Activated CD8-positive, alpha-beta T cell treated with anti-CD3 and anti-CD28 coated beads for 36 hours (primary cell): ENCODE measurements at places on chromosomes 11 and 22.
A peak's percentile ranks its signal among the peaks of the same experiment; 100 is the strongest.

DNA sequence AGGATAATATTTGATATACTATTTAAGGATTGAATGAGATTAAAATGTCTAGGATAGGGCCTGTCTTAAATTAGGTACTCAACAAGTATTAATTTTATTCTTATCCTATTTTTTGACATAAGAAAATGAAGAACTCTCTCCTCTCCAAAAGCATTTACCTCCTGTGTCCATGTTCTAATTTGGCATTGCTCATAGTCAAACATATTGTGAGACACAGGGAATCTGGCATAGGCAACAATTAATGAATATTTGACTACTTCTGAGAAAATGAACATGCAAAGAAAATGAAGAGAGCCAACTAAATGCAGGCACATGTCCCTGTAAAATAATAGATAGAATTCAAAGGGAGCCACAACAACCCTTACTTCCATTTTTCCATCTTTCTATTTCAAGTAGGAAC, 198.5 kb upstream of the C11orf87 start:
- DNase-seq = no peak

- DNase-seq = no peak
Observed at GRCh38 chr11:64492561-64492960, 98.5 kb upstream of the SLC22A12 start.

GRCh38 chr11:46533396-46534100, 60.3 kb downstream of the AMBRA1 start:
- DNase-seq = no peak

- DNase-seq = peak; percentile 12
Observed at GRCh38 chr11:83249972-83250593, 36.1 kb downstream of the CCDC90B start.

DNA sequence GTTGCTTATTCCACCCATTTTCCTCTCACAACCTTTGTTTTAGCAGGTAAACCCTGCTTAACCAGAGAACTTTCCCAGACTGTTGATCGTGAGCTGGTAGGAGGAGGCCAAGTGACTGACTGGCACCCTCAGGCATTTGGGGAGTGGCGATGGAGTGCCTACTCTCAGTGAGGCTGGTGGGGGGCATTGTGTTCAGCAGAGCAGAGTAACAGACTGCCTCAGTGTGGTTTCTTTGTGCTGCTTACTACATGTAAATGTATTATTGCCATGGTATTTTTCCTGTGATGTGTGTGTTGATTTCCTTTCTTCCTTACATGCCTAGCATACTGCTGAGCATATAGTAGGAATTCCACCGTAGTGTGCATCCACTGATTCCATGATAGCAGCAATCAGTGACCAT, 2.6 kb downstream of the MARK2 start:
- DNase-seq = no peak

DNA sequence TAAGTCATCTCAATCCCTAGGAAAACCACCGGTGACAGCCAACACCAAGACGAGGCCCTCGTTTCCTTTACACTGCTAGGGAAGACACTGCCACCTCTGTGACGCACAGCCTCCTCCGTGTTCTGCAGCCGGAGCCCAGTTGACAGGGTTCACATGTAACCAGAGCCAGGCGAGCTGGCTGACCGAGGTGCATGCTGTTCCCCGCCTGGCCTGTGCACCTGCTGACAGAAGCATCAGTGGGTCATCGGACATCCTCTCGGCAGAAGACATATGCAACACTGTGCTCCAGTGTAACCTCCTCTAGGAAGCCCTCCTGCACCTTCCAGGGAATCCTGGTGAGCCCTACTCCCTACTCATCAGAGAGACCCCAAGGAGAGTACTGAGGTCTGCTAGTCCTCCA, 114.2 kb upstream of the TP53AIP1 start:
- DNase-seq = no peak

GRCh38 chr11:120290956-120291355, 34.1 kb upstream of the TLCD5 start:
- no peak for DNase-seq

DNA sequence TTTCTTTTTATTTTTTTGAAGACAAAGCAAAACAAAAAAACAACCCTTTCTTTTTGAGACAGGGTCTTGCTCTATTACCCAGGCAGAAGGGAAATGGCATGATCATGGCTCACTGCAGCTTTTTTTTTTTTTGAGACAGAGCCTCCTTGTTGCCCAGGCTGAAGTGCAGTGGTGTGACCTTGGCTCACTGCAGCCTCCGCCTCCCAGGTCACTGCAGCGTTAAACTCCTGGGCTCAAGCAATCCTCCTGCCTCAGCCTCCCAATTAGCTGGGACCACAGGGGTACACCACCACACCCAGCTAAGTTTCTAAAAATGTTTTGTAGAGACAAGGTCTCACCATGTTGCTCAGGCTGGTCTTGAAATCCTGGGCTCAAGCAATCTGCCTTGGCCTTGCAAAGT, 124.6 kb downstream of the ABTB2 start:
- DNase-seq = no peak

GRCh38 chr11:131328843-131329242, 41.6 kb upstream of the NTM start:
- no peak for DNase-seq

GRCh38 chr11:47176328-47177228, at the start of gene ARFGAP2:
ARFGAP2 (minus strand) TSS chr11:47176879; CDS start chr11:47176853, 26 bp downstream.
- peak; percentile 97 for DNase-seq

GRCh38 chr11:57300785-57301184, 24.0 kb downstream of the TNKS1BP1 start:
- DNase-seq = no peak
